ENCODE measurements at places on chromosomes 6 and 20.

DNA sequence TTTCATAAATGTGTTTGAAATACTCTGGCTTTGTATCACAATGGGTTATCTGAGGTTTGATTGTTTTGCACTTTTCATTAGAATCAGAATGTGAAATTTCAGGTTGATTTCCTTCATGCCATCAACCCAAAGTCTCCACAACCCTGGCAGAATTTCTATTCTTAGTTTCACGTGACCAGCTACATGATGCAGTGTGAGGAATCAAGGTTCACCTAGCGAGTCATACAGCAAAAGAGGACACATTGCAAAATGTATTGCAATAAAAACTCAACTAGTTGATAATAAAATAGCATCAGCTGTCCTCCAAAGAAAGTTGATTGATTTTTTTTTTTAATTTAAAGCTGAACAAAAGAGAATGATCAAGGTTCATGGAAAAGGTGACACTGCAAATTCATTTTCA is 2.2 kb downstream of the HAO1 start:
- no peak for DNase-seq

GRCh38 chr6:164011321-164011720 is 596.8 kb downstream of the QKI start:
- DNase-seq = no peak

DNA sequence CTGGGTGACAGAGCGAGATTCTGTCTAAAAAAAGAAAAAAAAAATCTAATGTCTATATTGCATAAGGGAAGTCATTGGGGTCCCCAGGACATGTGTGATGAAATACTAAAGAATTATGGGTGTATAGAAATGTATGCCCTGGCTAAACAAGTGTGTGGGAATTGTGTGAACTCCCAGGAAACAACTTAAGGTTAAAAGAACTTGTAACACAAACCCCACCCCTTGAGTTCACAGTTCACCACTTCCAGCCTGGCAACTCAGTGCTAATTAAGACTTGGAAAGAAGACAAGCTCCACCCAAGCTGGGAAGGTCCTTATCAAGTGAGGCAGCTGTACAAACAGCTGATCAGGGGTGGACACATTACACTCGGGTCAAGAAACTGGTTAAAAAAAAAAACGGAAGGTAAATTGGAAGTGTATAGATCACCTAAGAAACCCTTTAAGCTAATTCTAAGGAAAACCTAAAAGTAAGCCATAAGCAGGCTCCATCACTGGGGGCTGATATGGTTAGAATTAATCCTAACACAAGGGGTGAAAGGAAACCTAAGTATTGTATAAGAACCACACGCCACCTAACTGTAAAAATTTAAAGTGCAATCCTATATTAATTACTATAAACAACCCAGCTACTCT is 25.2 kb downstream of the HLA-A start:
- peak; percentile 52 for DNase-seq

GRCh38 chr6:775863-776262 is 82.9 kb upstream of the EXOC2 start:
- no peak for DNase-seq

- peak; percentile 87 for DNase-seq
Measured at GRCh38 chr6:92047860-92048259, 1371.5 kb downstream of the EPHA7 start.

- no peak for DNase-seq
Measured at GRCh38 chr6:138774370-138774769, 801 bp downstream of the CCDC28A start.

GRCh38 chr6:51337277-51337676 is 518.6 kb downstream of the TFAP2B start:
- DNase-seq = no peak

DNA sequence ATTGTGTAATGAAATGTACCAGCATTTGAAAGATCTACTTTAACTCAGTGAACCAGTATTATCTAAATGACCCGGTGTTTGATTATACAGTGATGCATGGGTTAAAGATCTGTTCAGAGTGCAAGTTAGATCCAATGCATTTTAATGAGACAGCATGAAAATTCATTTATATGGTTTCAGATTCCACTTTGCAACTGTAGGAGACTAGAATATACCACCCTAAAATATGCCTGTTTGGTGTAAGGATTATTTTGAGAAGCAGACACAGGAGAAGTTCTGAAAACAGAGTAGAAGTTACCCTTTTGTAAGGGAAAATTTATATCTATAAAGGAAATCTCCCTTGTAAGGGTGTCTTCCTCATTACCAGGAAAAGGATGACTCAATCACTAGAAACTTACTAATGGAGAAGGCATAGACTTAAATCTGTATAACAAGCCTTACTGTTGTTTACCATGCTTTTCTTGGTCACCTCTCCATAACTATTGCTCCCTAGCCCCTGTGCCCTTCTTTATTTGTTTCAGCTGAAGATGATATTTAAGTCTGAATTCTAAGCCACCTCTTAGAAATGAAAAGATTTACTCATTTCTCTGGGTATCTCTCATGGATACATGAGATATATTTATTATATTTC is 105.4 kb downstream of the NCOA3 start:
- DNase-seq = no peak

GRCh38 chr6:13586603-13587542 is 12.5 kb downstream of the SIRT5 start:
- no peak for DNase-seq

DNA sequence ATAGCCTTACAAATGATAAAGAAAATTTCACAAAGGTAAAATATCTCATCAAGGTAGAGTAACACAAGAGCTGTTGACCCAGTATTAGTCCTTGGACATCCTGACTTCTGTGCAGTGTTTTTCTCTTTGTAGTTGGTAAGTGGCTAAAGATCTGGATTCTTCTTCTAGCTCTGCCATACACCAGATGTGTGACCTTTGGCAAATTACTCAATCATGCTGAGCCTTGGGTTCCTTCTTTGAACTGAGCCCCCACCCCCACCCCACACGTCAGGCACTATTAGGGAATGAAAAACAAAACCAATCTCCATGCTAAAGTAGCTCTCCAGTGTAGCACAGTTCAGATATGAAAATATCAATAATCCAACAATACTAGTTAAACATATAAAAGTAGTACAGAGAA is 15.1 kb upstream of the TRIM39 start:
- DNase-seq = no peak

DNA sequence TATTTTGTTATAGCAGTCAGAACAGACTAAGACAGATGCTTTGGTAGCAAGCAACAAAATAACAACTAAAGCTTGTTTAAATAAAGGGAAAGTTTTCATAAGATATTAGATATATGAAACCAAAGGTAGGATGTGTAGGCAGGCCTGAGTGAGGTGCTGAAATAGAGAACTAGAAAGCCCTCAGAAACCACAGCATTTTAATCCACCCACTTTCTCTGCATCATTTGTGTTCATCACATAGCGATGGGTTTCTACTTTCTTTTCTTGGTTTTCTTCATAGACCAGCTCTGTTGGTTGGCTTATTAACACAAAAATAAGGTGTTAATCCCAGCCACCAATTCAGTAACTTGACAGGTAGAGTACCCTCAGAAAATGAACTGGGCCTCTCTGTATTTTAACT is 58.6 kb downstream of the RPS12 start:
- DNase-seq = no peak

DNA sequence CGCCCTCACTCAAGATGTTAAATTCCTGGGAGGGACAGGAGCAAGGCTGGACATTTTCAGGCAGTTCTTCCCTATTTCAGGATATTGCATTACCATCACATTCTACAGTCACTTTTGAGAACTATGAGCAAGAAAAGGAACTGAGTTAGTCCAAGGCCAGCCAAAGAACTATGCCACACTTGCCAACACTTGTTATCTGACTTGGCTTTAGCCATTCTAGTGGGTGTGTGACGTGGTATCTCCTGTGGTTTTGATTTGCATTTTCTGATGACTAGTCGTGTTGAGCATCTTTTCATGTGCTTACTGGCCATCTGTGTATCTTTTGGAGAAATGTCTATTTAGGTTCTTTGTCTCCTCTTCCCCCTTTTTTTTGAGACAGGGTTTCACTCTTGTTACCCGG is 12.0 kb downstream of the XRN2 start:
- no peak for DNase-seq
